ENCODE measurements at places on chromosomes 2 and 18.

- no peak for DNase-seq
These were observed 130.6 kb downstream of the MBP start for GRCh38 chr18:77001979-77002378.

GRCh38 chr2:88711897-88712296, 20.4 kb downstream of the RPIA start:
- no peak for DNase-seq

DNA sequence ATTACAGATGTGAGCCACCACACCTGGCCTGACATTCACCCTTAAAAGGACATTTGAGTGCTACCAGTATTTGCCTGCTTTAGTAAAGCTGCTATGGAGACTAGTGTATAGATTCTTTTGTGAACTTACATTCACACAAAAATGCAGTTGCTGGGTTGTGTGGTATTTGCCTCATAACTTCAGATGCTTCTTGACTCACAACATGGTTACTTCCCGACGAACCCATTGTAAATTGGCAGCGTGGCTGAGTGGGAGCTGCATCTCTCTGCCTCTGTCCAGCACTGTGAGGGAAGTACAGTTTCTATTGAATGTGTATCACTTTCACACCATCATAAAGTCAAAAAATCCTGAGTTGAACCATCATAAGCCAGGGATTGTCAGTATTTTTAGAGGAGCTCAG, 56.9 kb downstream of the RRM2 start:
- no peak for DNase-seq

- DNase-seq: no peak
These were observed 188.5 kb upstream of the CELF4 start for GRCh38 chr18:37754141-37754540.
